NCI-H524 treated with DMSO at 0.1 percent for 48 hours (cell line): ENCODE measurements at places on chromosomes 7 and 10.

- DNase-seq: no peak
Observed at GRCh38 chr10:49518566-49518965, 20.4 kb downstream of the ERCC6 start.

DNA sequence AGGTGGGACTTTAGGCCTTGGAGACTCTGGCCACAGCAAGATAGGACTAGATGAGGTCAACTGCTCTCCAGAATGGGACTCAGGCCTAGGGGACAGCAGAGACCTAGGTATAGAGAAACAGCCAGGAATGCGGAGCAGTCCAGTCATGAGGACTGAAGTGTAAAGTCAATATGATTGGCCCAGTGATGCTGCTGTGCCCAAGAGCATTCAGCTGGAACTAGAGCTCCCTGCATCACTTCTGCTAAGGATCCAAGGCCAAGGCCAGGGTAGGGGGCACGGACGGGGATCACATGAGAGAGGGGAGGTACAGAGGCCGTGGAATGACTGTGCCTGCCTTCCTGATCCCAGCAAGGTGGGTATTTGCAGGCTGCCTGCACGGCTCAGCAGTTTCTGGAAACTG is 237.9 kb downstream of the FRMD4A start:
- DNase-seq: no peak

- DNase-seq: no peak
Observed at GRCh38 chr10:126671402-126671975, 996 bp upstream of the C10orf90 start.

DNA sequence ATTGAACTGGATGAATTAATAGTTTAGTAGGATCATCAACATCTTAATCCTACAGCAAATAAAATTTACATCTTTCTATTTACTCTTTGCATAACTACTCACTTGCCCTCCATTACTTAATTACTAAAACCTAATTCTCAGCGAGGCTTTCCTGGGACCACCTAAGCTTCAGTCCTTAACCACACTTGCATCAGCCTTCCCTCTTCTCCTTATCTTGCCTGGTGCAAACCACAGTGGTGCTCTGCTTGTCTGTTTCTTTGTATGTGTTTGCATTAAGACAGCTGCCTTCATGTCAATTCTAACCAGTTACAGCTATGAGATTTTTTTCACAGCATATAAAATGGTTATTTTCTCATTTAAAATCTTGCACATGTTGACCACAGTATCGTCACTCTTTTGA is 72.6 kb upstream of the ZNF92 start:
- no peak for DNase-seq

- DNase-seq: no peak
Observed at GRCh38 chr10:129725011-129725410, 239.1 kb downstream of the EBF3 start.

- no peak for DNase-seq
Observed at GRCh38 chr7:128353189-128353588, 8.3 kb downstream of the PRRT4 start.

DNA sequence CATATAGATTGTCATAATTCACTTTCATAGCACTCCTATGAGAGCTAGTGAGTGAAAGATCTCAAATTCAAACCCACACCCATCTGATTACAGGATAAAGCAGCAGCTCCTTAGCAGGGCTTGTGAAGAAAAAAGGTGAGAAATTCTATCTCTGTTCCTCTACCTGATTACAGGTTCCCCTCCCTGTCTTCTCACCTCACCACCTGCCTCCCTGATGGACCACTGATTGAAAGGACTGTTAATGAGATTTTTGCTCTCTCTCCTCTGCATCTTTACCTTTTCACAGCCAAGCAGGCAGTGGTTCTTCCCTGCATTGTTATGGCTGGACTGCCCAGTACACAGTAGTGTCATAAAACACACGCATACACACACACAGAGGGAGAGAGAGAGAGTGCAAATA is 228.5 kb downstream of the MTERF1 start:
- DNase-seq: no peak

- DNase-seq: no peak
Observed at GRCh38 chr10:128087884-128088709, 38.1 kb downstream of the MKI67 start.

GRCh38 chr10:75400163-75400770 is 1.3 kb downstream of the ZNF503 start:
- DNase-seq: no peak

- DNase-seq: no peak
Observed at GRCh38 chr7:66039094-66039670, 36.4 kb upstream of the ASL start.

DNA sequence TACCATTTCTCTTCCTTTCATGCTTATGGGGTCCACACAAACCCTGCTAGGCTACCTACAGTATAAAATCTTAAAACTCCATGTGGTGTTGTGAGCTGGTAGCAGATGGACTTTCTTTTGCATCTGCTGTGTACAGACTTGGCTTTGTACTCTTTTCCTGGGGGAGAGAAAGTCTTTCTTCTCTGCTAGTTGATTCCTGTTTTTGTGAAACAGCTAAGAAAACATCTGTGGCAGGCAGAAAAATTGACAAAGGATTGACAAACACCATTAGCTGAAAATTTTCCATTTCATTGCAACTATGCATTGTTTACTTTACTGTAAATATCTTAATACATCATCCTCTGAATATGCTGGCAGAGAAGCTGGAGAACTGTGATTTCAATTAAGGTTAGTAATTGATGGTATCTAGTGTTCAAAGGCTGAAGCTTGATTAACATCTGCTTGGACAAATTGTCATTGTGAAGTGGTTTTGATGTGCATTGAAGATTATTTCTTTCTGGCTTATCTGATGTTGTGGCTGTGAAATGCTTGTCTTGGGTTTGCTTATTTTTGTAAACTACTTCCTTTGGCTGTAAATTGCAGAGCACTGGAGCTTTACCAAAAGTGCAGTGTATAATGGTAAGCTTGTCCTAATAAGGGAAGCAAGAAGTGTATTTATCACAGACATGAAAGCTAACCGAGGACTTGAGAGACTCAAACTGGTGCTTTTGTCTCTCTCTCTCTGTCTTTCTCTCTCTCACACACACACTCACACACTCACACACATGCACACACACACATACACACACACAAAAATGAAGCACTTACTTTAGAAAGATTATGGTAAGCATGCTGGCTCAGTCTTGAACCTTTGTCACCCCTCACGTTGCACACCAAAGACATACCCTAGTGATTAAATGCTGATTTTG is at the start of gene FOXP2:
Gene FOXP2 (plus strand): TSS at position 660 of the 908 bp plus-strand sequence. CDS start 11,697 bp downstream, outside the sequence.
- DNase-seq: peak; percentile 40

DNA sequence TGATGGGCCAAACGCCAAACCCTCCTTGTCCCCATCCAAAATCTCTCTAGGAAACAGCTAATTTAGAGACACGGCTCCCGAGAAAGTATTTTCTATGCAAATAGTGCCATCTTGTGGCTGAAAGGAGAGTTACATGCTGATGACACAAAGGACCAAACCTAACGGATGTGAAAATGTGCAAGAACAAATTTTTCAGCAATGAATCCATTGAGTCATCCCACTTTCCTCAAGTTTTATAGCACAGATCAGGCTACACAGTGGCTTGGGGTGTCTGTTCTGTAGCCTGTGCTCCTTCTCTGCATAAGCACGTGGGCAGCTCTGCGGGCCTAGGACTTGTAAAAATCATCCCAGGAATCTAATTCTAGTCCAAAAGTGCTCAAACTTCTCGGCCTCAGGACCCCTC is 154.8 kb upstream of the PRR15 start:
- DNase-seq: no peak

GRCh38 chr10:95792211-95792780 is 36.3 kb downstream of the ENTPD1 start:
- no peak for DNase-seq

DNA sequence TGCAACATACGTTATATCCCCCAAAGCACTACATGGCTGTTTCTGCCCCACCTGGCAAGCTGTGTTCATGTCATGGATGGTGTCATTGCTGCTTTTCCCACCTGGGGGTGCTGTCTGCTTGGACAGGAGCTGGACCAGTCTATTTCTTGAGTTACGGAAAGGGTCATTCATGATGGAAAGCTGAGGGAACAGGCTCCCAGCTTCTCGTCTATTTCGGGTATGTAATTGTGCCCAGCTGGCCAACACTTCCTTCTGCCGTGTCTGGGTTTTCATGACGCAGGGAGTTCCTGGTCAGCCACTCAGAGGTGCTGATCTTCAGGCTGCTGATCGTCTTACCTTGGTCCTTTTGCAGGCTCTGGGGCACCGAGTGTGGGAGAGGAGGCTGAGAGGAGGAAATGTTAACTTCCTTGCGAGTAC is 8.6 kb downstream of the BTBD16 start:
- no peak for DNase-seq

GRCh38 chr10:72277996-72278667 is 4.4 kb downstream of the DDIT4 start:
- no peak for DNase-seq

DNA sequence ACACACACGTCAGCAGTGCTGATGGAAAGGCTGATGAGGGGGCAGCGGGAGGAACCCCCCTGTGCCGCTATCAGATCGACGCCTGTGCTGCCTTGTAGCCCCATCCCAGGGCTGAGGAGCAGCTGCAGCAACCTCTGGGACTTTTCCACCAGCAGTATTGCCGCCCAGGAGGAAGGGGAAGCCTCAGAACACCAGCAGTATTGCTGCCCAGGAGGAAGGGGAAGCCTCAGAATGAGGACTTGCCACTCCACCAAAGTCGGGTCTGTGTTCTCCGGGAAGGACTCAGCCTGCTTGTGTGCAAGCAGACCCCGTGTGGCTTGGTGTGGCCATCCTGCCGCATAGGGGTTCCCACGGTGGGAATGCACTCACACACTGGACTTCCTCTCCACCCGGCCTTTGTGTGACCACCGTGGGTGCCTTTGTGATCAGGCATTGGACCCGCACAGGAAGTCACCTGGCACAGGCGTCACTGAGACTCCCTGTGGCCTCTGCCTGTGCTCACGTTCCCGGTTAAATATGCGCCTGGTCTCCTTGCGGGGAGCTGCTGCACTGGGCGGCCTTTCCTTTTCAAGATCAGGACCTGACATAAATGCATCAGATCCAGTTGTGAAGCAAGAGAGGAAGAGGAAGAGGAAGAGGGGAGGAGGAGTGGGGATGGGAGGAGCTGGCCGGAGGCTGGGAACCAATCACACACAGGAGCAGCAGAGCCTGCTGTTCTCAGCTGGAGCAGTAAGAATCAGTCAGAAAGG is 248.5 kb downstream of the DNAJB6 start:
- no peak for DNase-seq

DNA sequence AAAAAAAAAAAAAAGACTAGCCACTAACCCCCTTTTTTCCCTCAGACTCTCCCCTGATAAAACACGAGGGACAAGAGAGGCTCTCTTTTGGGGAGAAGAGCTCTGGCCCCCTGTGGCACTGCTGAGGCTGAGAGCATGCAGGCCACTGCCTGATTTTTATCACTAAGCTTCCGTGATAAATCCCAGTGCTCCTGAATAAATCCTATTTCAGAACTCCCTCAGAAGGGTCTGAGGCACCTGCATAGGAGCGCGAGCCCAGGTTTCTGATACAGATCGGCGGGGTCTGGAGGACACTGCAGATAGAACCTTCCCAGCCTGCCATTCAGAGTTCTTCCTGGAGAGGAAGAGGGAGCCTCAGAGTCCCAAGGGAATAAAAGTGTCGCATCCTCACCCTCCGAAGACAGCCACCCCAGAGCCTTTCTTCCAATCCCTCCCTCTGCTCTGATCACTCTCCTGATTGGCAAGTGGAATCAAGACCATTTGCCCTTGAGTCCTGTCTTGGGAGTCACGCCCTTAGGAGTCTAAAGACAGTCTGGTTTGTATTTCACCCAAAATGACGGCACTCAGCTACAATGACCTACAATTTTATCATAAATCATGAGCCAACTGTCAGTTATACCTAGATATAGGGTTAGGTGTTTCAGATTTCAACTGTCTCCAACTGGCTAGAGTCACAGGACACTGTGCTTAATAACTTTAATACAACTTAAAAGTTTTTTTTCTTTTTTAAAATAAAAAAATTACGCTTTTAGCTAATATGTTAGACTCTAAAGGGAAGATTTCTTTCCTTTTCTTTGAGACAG is 153.5 kb downstream of the RNF216 start:
- DNase-seq: no peak
